ENCODE measurements at places on chromosomes 16 and 17.
A peak's percentile ranks its signal among the peaks of the same experiment; 100 is the strongest.

GRCh38 chr17:68295086-68295485, 3.8 kb downstream of the ARSG start:
- DNase-seq = no peak

- DNase-seq = no peak
Measured at GRCh38 chr16:17947637-17948036, 388.9 kb downstream of the NPIPA8 start.

GRCh38 chr17:41580244-41580575, 6.5 kb downstream of the KRT14 start:
- no peak for DNase-seq

DNA sequence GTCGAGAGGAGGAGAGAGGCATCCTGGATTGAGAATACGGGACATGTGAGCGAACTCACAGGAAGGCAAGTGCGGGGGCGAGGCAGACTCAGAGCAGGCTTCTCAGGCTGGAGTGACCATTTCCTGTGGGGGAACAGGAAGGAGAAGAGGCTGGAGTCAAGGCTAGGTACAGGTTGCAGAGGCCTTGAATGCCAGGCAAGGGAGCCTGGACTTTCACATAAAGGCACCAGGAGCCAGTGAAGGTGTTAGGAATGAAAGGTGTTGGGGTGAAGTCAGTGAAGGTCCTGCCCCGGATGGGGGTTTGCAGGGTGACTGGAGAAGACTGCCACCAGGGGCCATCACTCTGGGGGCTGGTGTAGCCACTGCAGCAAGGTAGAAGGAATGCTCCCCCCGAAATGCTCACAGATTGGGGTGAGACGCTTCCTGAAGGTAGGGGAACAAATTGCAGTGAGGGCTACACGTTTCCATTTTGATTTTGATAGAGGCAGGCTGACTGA, 5.3 kb upstream of the GPRC5C start:
- DNase-seq = no peak

- no peak for DNase-seq
Measured at GRCh38 chr16:67390816-67391423, 2.4 kb downstream of the TPPP3 start.

DNA sequence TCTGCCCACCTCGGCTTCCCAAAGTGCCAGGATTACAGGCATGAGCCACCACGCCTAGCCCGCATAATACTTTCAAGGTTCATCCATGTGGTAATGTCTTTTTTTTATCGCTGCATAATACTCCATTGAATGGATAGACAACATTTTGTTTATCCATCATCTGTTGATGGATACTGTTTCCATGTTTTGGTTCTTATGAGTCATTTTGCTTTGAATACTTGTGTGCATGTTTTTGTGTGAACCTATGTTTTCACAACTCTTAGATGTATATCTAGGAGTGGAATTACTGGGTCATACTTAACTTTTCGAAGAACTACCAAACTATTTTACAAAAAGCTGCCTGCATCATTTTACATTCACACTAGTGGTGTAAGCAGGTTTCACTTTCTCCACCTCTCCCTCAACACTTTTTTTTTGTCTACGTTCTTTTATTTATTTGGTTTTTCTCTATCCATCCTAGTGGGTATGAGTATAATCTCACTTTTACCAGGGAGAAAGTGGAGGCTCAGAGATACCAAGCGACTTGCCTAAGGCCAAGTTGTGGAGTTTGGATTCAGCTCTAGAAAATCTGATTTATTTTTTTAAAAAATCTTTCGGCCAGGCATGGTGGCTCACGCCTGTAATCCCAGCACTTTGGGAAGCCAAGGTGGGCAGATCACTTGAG, 151.2 kb downstream of the CMIP start:
- DNase-seq = no peak

DNA sequence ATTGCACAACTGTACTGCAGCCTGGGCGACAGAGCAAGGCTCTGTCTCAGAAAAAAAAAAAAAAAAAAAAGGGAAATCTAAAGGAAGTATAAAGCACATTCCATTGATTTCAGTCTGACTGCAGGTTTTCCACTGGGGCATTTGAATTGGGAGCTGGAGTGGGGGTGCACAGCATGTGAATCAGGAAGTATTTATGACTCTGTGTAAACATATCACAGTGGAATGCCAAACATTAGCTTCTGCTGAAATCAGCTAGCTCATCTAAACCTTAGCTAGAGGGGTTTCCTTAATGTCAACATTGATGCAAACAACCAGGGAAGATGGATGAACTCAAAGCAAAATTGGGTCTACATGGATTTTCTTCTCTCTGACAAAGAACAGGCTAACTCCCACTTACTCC, 641.0 kb upstream of the EEF2KMT start:
- no peak for DNase-seq

- DNase-seq = no peak
Measured at GRCh38 chr16:28974007-28974436, 556 bp upstream of the SPNS1 start.

GRCh38 chr17:47203984-47204721, 5.0 kb upstream of the MYL4 start:
- peak; percentile 17 for DNase-seq

DNA sequence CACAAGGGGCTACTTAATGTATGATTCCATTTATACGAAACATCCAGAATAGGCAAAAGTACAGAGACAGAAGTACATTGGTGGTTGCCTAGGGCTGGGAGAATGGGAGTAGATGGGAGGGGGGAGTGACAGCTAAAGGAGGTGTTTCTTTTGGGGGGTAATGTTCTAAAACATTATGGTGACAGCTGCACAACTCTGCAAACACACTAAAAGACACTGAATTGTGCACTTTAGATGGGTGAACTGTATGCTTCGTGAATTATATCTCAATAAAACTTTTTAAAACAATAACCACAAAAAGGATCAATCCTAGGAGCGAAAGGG, 661 bp downstream of the LYRM9 start:
- no peak for DNase-seq

DNA sequence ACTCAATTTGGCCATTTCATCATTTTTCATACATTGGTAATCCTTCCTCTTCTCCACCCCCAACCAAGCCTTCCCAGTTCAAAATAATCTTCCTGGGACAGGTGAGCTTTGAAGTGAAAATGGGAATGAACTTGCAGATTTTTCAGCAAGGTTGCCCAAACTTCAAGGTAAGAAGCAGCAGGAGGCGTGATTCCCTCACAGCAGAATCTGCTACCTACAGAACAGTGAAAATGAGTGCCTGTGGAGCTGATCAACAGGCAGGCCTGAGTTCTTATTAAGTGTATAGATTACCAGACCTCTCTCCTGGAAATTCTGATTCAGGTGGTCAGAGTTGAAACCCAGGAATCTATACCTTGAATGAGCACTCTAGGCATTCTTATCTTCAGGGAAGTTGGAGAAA, 356.6 kb downstream of the RBFOX1 start:
- no peak for DNase-seq

- DNase-seq = no peak
Measured at GRCh38 chr17:74776990-74777389, 845 bp upstream of the NAT9 start.

GRCh38 chr17:13833921-13834320, 232.2 kb upstream of the HS3ST3A1 start:
- DNase-seq = no peak

DNA sequence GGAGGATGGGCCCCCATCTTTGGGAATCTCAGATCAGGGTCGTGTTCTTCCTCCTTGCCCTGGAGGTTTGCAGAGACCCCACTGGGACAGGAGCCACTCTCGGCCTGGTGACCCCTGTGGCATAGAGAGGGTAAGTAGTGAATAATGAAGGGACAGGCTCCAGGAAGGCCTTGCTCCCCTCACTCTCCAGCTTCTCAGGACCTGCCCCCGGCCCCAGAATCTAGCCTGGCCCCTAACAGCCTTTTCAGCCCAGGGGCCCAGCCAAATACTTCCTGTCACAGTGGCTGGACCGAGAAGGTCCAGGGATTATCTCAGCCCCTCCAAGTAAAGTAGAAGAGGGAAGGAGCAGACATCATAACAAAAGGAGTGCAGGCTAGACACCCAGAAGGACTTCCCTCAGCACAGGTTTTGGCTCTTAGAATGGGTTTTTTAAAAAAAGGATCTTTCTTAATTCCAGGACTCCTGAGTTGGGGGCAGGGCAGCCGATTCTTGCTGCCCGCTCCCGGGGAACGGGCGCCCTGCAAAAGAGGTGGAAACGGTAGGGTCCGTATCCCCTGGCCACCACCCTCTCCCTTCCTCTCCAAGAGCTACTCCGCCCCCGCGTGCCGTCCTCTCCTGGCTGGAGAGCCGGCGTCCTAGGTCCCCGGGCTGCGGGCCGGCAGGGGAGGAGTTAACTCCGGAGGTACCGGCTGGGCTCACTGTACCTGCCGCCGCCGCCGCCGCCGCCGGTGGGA, 559 bp upstream of the NXPH3 start:
- no peak for DNase-seq

DNA sequence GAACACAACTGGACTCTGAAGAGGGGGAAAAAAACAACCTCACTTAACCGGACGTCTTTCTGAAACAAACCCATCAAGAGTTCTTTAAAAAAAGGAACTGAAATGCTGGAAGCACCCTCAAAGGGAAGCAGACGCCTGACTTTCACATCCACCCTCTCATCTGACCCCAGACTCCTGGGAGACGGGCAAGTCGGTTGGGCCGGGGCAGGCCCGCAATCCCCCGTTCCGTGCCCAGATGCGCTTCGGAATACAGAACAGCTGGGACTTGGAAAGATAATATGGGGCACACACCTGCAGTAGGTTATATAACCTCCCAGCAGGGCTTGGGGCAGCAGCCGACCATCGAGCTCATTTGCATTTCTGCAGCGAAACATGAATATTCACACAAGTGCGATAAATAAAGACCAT, 3.7 kb downstream of the ARHGAP27 start:
- DNase-seq = no peak

DNA sequence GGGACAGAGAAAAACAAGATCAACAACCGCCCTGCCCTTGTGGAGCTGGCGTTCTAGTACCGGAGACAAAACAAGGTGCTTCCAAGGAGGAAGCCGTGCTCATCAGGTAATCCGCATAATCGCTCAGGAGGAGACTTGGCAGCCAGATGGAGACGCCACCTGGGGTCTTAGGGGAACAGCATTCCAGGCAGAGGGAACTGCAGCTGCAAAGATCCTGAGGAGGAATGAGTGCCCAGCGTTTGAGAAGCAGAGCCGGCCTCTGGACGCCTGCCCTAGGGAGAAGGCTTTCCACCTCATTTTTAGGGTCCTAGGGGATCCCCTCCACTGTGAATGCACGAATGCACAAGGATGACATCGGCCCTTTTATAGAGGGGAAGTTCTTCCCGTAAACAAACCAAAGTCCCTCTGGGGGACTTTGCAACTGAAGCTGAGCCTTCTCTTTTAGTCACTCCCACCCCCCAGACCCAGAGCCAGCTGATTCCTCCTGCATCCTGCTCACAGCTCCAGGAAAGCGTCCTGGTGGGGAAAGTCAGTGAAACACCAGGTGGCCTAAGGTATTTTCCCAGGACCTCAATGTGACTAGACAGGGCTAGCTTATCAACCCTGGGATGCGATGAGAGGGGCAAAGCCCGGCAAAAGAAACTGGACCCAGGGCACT, 13.2 kb upstream of the MPRIP start:
- no peak for DNase-seq

DNA sequence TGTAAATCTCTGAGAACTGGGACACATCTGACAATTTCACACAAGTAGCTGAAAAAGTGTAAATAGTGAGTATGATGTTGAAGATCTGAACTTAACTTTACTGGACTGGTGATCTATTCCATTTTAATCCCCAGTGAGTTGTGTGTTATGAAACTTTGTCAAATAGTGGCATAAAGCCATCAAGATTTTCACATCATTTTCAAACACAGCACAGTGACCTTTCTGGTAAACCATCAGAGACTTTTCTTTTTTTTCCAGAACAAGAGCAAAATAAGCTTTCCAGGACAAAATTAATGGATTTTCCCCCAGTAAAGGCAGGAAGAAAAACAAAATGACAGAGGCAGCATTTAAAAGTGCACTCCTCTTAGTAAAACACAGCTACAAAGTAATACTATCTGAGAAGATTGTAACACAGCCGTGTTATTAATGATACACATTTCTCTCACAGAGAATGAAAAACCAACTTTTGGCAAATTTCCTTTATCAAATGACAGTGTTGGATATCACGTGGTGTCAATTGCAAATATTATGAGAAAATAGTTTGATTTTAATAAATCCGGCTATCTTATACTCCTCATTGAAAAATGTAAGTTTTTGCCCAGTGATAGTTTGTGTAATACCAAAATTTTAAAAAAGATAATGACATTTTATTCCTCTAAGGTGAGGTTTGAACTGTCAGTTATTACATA, 16.8 kb upstream of the COL1A1 start:
- no peak for DNase-seq

GRCh38 chr16:30697264-30698138, 1.5 kb upstream of the SRCAP start:
- DNase-seq = no peak

GRCh38 chr17:78825696-78826095, 14.9 kb downstream of the USP36 start:
- DNase-seq = no peak

All from effector CD4-positive, alpha-beta T cell (primary cell).